ENCODE measurements at places on chromosomes 7 and 10. TPM values are rescaled to one million over a fixed set of nuclear protein-coding genes. Genes with fewer than 3 reads are reported as not detected.

DNA sequence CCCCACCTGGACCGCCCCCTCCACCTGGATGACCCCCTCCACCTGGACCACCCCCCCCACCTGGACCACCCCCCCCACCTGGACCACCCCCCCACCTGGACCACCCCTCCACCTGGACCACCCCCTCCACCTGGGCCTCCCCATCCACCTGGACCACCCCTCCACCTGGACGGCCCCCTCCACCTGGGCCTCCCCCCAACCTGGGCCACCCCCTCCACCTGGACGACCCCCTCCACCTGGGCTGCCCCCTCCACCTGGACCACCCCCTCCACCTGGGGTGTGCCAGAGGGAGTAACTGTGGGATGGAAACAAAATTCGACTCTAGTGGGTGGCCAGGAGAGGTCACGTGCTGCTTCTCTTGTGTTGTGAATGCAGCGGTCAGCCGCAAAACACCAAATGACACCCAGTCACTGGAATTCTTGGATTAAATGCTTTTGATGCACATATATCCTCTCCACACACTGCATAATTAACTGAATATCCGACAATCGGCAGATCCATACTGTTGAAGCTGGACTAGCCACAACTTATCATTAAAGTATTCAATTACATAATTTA, 316.7 kb downstream of the PTPRN2 start:
- DNase-seq, result no peak

- peak; percentile 10 for DNase-seq
Observed at GRCh38 chr10:90856964-90857634, 740 bp downstream of the HTR7 start.

- DNase-seq, result no peak
Observed at GRCh38 chr10:47176206-47176902, 123.6 kb upstream of the GDF10 start.

GRCh38 chr10:50497758-50498157, 126.0 kb downstream of the SGMS1 start:
- DNase-seq, result peak; percentile 74

DNA sequence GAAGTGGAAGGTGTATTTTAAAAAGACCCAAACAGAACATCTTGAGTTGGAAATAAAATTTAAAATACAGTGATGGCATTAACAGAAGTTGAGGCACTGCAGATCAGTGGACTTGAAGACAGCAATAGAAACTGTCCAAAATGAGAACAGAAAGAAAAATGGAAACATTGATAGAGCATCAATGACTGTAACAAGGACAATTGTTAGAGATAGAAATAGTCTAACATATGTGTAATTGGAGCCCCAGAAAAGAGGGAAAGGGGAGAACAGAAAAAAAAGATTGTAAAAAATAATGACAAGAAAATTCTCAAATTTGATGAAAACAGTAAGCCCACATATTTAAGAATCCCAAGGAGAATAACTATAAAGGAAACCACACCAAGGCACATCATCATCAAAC, 29.4 kb downstream of the VKORC1L1 start:
- no peak for DNase-seq

- DNase-seq, result peak; percentile 11
Observed at GRCh38 chr7:106332201-106332600, 47.4 kb upstream of the NAMPT start.

GRCh38 chr7:50651271-50651989, 86.2 kb upstream of the DDC start:
- no peak for DNase-seq

GRCh38 chr10:1243486-1244234, 187.5 kb downstream of the WDR37 start:
- no peak for DNase-seq

- DNase-seq, result no peak
Observed at GRCh38 chr7:3097734-3098133, 54.1 kb upstream of the CARD11 start.

PAX4 gene
- not detected for total RNA-seq

COL13A1 gene
- total RNA-seq, result 12.5 TPM

SH2D4B gene
- total RNA-seq, result 0.04 TPM

All from muscle of leg (tissue), 16 donors.